ENCODE measurements at places on chromosomes 2 and 18.

GRCh38 chr2:19796035-19796695 lies 105.6 kb downstream of the TTC32 start:
- no peak for DNase-seq

GRCh38 chr2:43075811-43076585 lies 150.4 kb downstream of the ZFP36L2 start:
- no peak for DNase-seq

DNA sequence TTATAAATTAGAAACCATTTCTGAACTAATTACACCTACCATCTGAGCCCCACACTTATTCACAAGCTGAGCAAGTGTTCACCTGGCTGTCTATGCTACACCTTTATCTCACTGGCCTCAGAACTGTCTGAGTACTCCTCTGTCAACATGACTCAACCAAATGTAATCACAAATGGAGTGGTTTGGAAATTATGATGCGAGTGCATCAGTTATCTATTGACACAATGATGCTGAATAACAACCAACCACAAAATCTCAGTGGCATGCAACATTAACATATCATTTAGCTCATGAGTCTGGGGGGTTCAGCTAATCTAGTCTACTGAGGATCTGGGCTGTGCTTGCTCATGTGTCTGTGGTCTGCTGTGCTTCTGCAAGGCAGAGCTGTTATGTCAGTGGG lies 184.2 kb upstream of the NXPH2 start:
- DNase-seq, result no peak

- DNase-seq, result no peak
These were observed 41.6 kb downstream of the ZBTB14 start for GRCh38 chr18:5253910-5254309.

GRCh38 chr2:128374711-128375413 lies 56.2 kb upstream of the HS6ST1 start:
- DNase-seq, result no peak

DNA sequence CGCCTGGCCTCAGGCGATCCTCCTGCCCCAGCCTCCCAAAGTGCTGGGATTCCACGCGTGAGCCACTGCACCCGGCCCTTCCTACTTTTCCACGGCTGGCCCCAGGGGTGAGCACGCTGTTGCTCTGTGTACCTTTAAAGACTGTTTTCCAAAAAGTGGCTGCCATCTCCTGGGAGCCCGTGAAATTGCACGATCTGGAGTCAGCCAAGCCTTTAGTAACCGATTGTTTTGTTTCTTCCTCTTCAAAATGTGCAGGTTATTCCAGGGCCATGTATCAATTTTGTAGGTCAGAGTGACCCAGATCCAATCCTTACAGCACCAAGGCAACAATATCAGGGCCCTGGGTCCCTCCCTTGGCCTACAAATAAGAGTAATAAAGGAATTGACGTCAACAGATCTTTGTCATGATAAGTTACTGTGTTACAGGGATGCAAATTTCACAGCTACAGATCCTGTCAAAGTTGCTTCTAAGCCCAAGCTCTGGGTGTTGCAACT lies 135.6 kb upstream of the ZNF236 start:
- DNase-seq, result peak; percentile 54

- no peak for DNase-seq
These were observed 225.3 kb upstream of the THUMPD2 start for GRCh38 chr2:40004336-40004735.

- DNase-seq, result peak; percentile 27
These were observed 629.9 kb downstream of the NRXN1 start for GRCh38 chr2:50401772-50402653.
